ENCODE measurements at places on chromosomes 5 and 9.

GRCh38 chr9:138006576-138007233 is 129.1 kb downstream of the CACNA1B start:
- no peak for DNase-seq

DNA sequence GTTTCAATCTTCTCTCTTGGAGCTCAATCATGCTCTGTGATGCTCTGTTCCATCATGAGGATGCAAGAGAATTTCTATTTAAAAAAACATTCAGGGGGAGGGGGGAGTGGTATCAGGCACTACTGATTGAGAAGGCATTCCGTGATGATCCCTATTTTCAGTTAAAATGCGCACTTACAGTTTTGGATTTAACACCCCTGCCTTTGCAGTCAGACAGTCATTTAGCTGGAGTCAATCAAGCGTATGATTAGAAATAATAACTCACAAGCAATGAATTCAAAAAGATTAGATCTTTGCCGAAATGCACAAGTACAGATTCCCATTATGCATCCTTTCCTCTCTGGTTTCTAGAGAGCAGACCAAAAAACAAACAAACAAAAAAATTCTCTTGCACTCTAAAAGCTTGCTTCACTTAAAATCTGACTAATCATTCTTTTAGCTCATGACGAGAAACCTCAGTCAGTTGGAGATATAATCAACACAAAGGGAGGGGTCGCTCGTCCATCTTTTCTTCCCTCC is 55.4 kb downstream of the EFNA5 start:
- DNase-seq = no peak

DNA sequence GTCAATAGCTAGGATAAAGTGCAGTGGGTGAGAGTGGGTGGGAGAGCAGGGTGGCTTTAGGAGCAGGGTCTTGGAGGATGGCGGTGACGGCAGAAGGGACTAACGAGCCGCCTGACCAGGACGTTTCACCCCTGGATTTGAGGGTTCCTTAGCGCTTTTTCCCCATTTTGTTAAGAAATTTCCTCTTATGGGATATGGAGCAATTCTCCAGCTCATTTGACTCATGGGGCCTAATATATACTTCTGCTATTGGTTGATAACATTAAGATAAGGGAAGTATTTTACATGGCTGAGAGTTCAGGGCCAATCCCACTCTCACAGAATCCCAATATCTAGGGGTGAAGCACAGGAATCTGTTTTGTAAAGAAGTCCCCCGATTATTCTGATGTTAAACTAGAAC is 17.6 kb downstream of the CD180 start:
- no peak for DNase-seq

GRCh38 chr5:67299231-67299735 is 102.7 kb upstream of the CD180 start:
- no peak for DNase-seq

GRCh38 chr5:153671653-153672346 is 181.3 kb downstream of the GRIA1 start:
- no peak for DNase-seq

- DNase-seq = no peak
Measured at GRCh38 chr5:107990881-107991810, 320.4 kb upstream of the EFNA5 start.

DNA sequence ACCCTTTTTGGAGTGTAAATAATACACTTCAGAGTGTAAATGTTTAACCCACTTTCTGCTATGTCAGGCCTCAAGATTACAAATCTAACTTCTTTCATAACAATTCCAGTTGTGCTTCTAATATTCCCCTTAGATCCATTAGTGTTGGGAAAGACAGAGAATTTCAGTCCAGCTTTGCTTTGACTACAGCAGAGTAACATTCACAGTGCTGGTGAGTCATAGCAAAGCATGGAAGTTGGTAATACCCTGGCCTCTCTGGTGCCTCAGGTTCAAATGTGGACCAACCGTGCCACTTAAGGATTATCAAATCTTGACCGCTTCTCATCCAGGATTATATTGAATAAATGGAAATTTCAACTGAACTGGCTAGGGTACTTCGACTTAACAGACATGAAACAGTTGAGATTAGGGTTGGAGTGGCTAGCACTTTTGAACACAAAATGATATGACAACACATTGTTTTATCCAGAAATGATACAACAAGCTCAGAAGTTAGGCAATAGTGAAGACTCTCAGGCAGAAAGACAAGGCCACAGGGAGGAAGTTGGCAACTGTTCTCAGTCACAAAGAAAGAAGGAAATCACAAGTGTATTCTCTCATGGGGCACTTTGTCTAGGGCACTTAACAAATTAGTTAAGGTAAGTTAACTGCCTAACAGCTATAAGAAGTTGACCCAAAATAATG is 24.4 kb upstream of the RASA1 start:
- DNase-seq = no peak

Data from D341Med (cell line).